Motor neuron (in vitro differentiated cells): ENCODE measurements at places on chromosomes 16 and 17. TPM values are rescaled to one million over a fixed set of nuclear protein-coding genes. Genes with fewer than 3 reads are reported as not detected.

GRCh38 chr16:19005561-19006445 is 22.1 kb downstream of the TMC7 start:
- ATAC-seq, result peak; percentile 69

- no peak for ATAC-seq
Observed at GRCh38 chr16:85579923-85580580, 33.1 kb upstream of the GSE1 start.

DNA sequence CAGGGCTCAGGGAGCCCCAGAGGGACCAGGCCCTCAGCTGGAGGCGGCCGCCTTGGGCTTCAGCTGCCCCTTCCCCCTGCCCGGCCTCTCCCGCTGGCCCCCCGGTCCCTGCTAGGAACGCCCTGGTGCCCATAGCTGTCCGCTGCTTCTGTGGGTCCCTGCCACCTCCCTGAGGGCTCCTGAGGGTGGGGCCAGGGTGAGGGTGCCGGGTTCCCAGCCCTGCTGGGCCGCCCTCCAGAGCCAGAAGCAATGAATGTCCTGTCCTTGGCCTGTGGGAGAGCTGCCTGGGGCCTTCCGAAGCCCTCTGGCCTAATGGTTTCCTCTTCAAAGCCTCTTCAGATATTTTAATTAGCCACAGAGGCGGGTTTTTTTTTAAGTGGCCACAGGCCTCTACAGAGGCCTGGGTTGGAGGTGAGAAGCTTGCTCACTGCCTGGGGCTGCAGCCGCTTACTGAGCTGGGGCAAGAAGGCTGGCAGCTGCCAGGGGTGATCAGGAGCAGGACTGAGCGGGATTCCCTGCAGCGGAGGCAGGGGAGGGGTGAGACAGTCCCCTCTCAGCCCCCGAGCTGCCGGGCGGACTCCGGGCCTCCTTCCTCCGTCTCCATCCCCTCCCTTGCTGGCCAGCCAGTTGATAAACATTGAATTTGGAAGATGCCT is 9.9 kb downstream of the CENPX start:
- peak; percentile 30 for ATAC-seq

DNA sequence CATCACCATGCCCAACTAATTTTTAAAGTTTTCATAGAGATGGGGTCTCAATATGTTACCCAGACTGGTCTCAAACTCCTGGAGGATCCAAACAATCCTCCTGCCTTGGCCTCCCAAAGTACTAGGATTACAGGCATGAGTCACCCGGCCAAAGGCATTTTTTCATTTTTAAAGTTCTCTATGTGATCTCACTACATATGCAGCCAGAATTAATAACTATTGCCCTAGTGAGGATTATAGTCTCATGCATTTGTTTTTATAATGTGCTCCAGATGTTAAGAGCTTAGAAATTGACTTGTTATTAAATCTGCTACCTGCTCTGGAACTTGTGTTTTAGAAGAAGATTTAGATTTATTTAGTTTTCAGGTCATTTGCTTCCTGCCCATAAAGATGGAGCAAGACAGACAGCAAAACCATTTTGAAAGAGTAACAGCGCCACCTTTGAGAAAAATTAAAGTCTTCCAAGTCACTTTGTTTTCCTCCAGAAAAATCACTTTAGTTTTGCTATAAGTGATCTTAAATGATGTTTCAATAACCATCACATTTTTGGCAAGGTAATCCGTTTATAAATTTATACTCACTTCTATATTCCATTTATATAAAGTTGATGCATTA is 79.5 kb downstream of the CA4 start:
- ATAC-seq, result no peak

DNA sequence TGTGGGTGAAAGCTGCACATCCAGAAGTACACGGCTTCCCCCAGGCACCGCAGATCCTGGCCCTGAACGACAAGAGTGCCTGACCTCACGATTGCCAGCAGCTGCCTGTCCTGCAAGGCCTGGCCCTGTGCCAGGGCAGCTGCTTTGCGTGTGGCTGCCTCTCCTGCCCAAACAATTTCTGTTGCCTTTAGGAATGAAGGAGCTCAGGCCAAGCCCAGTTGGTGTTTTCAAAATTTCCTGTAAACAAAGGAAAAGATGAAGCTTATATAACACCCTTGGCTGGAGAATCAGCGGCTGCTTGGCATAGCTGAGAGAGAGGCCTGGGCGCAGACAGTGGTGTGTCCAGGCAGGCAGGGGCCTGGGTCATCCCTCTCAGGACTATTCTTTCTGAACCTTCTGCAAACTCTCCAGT is 11.7 kb upstream of the SLC47A2 start:
- ATAC-seq, result peak; percentile 83

- peak; percentile 95 for ATAC-seq
Observed at GRCh38 chr17:5486206-5487124, at the start of gene MIS12. Gene MIS12 (plus strand): TSS chr17:5486566. CDS start chr17:5488863, 2,297 bp downstream.

Gene TMC6
- total RNA-seq, result 1.9 and 5.2 TPM in 2 replicates

Gene C17orf113
- total RNA-seq, result 2.3 and 2.5 TPM in 2 replicates
